Astrocyte (in vitro differentiated cells and primary cell): ENCODE measurements at places on chromosomes 4 and X. TPM values are rescaled to one million over a fixed set of nuclear protein-coding genes. Genes with fewer than 3 reads are reported as not detected.

The TMEM154 gene
- total RNA-seq: 11.5 and 13.2 TPM in 2 replicates

The TENM3 gene
- 127 TPM in 2 replicates for total RNA-seq

The AMER1 gene
- 5.4 and 6.5 TPM in 2 replicates for total RNA-seq

The MGAT4D gene
- total RNA-seq: not detected in 2 replicates

The SHROOM4 gene
- 7.0 and 7.6 TPM in 2 replicates for total RNA-seq

The MAGEC1 gene
- total RNA-seq: not detected in 2 replicates

The ARMCX1 gene
- 17.9 and 20.1 TPM in 2 replicates for total RNA-seq

The PRRG3 gene
- 0.17 and 0.18 TPM in 2 replicates for total RNA-seq

The WDR45 gene
- 54.9 TPM in 2 replicates for total RNA-seq

The RNF212 gene
- total RNA-seq: 2.0 and 2.2 TPM in 2 replicates

The GPR119 gene
- not detected in 2 replicates for total RNA-seq

The MTNR1A gene
- 0.22 and 0.34 TPM in 2 replicates for total RNA-seq

The PAGE1 gene
- total RNA-seq: not detected in 2 replicates

The ZCCHC18 gene
- total RNA-seq: 0.98 and 2.1 TPM in 2 replicates

The POF1B gene
- not detected in 2 replicates for total RNA-seq

The NUDT11 gene
- total RNA-seq: 9.9 and 12.7 TPM in 2 replicates

The MAOB gene
- 0.20 and 0.77 TPM in 2 replicates for total RNA-seq

The BST1 gene
- 19.5 and 24.5 TPM in 2 replicates for total RNA-seq

The DUX4 gene
- not detected in 2 replicates for total RNA-seq

The UGT2B17 gene
- total RNA-seq: not detected in 2 replicates

The SLC9A7 gene
- 20.8 and 21.0 TPM in 2 replicates for total RNA-seq

The GLA gene
- 48.0 and 51.9 TPM in 2 replicates for total RNA-seq

The DUSP21 gene
- not detected in 2 replicates for total RNA-seq

The IL2 gene
- not detected in 2 replicates for total RNA-seq

The GABRE gene
- total RNA-seq: 1.3 and 1.8 TPM in 2 replicates

The SSX4B gene
- total RNA-seq: not detected in 2 replicates

The RBM46 gene
- not detected in 2 replicates for total RNA-seq

The PROM1 gene
- 34.5 and 38.0 TPM in 2 replicates for total RNA-seq

The ADRA2C gene
- 3.2 and 4.2 TPM in 2 replicates for total RNA-seq

The ADAM29 gene
- not detected in 2 replicates for total RNA-seq

The UVSSA gene
- 14.2 and 14.8 TPM in 2 replicates for total RNA-seq

The NOX1 gene
- not detected in 2 replicates for total RNA-seq

The ENAM gene
- 0.11 and 0.38 TPM in 2 replicates for total RNA-seq

The MFAP3L gene
- 30.2 and 30.8 TPM in 2 replicates for total RNA-seq

The PLAC8 gene
- total RNA-seq: 19.5 and 27.8 TPM in 2 replicates

The ARHGAP36 gene
- total RNA-seq: not detected in 2 replicates

The CRLF2 gene
- not detected in 2 replicates for total RNA-seq

The TFDP3 gene
- total RNA-seq: not detected in 2 replicates

The GYPB gene
- total RNA-seq: not detected in 2 replicates

The ANKRD50 gene
- total RNA-seq: 25.0 and 29.4 TPM in 2 replicates

The ARFIP1 gene
- total RNA-seq: 30.6 and 30.7 TPM in 2 replicates

The BCORL1 gene
- total RNA-seq: 20.0 and 22.3 TPM in 2 replicates

The SYN1 gene
- total RNA-seq: 1.6 and 2.2 TPM in 2 replicates
